AG09319 (cell line): ENCODE measurements at places on chromosomes 3 and 15.

- DNase-seq, result no peak
Measured at GRCh38 chr3:118900737-118901525, 133.7 kb downstream of the IGSF11 start.

DNA sequence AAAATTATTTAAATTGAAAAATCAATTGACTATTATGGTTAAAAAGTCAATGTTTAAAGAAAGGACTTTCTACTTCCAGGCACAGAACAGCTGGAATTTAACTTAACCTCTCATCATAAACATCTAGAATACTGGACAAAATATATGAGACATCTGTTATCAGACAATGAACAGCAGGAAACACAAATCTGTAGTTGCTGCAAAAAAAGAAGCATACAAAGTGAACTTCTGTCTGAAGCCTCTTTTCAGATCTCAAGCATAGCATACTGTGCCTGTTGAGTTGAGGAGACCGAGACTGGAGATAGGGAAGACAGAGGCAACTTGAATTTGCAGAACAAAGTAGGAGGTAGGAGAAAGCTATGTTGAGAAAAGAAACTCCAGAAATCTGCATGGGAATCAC lies 140.0 kb upstream of the CBLB start:
- DNase-seq, result no peak

GRCh38 chr15:61049934-61050333 lies 179.2 kb downstream of the RORA start:
- no peak for DNase-seq

- DNase-seq, result no peak
Measured at GRCh38 chr3:127006781-127007436, 24.0 kb downstream of the PLXNA1 start.

DNA sequence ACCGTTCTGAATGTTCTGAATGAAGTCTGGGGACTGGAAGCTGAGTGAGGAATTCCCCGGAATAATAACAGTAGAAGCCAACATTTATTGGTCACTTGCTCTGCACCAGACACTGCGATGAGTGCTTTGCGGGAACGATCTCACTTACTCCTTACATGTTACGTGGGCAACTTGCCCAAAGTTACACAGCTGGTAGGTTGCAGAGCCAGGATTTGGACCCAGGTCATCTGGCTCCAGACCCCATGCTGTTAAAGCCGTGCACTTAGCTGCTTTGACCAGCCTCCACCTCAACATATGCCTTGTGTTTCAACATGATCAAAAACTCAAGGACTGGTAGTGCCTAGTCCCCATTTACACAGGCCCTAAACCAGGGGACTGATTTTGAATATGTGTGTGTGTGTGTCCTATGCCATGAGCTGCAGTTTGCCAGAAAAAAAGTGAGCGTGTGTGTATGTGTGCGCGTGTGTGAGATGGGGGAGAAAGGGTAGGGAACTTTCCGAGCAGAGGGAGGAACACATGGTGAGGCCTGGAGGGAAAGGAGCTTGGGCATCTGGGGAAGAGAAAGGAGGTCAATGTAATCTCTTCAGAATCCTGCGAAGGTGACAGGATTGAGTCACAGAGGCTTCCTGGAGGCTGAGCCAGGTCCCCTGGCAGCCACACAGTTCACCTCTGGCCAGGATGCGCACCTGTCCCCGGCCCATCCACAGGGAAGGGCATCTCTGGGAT lies 28.9 kb downstream of the LINGO1 start:
- no peak for DNase-seq

DNA sequence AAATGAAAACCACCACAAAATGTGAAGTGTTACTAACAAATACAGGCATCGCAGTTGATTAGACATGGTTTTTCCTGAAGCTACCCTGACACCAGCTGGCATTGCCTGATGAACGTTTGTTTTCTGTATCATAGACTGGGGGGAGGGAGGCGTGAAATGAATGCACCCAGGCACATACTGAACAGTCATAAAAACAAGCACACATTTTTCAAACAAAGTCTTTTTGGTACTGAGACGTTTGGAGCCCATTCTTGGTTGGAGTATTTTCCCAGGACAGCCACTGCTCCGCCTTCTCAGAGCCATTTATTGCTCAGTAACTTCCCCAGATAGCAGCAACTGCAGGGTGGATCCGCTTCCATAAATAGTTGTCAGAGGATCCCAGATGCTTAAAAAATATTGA lies 52.4 kb downstream of the KLF13 start:
- DNase-seq, result no peak

GRCh38 chr3:170128977-170129431 lies 52.5 kb downstream of the PHC3 start:
- no peak for DNase-seq

DNA sequence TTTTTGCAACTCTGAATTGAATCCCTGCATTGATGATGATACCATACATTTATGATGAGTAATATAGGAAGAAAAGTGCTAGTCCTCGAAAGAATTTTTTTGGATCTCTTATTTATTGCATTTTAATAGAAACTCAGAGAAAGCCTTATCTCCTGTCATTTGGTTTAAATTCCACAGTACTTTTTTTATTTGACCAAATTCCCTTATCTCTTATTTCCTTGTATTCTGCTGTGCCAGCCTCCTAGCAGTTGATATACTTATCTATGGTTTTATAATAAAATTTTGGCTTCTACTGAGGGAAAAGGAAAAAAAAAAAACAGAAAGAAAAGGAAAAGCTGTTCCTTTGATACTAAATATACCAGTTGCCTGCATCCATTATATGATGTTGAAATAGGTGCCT lies 535.1 kb upstream of the NR2F2 start:
- DNase-seq, result no peak

DNA sequence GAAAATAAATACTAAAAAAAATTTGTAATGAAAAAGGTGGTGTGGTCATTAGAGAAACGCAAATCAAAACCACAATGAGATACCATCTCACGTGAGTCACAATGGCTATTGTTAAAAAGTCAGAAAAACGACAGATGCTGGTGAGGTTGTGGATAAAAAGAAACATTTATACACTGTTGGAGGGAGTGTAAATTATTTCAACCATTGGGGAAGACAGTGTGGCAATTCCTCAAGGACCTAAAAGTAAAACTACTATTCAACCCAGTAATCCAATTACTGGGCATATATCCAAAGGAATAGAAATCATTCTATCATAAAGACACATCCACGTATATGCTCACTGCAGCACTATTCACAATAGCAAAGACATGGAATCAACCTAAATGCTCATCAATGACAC lies 120.3 kb downstream of the MYO9A start:
- no peak for DNase-seq

DNA sequence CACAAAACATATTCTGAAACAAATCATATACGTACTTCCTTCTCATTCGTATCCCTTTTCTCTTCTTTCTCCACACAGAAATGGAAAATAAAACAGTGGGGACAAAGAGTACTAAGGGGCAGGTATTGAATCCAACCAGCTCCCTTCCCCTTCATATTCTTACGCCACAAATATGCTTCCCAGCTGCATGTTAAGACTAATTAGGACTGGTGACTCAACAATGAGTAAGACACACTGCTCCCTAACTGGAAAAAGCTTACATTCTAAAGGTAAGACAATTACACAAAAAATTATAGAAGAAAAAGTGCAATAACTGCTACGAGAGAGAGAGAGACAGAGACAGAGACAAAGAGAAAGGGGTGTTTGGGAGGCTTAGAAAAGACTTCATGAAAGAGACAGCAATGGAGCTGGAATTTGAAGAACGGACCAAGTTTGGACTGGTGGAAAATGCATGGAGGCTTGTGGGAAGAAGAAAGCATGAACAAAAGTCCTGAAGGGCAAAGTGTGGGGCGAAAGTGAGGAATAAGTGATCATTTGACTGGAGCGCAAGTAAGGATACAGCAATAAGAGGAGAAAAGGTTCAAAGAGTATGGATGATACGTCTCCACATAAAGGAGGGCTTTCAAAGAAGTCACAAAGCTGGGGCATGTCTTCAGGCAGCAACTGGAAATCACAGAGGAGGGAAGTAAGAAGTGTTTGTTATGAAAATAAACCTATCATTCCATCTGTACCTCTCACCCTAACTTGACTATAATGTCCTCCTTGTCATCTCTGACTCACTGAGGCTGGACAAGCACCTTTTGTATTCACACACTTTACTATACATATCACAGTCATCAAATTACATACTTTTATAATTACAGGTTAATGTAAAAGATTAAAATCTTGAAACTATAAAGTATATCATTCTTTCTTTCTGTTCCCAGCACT lies 49.2 kb downstream of the RYK start:
- DNase-seq, result peak; percentile 42

GRCh38 chr15:43292375-43293078 lies 25.8 kb upstream of the TGM5 start:
- DNase-seq, result no peak

- DNase-seq, result no peak
Measured at GRCh38 chr3:4986175-4986781, 7.0 kb downstream of the BHLHE40 start.

- no peak for DNase-seq
Measured at GRCh38 chr3:142876417-142876816, 12.5 kb downstream of the PCOLCE2 start.

DNA sequence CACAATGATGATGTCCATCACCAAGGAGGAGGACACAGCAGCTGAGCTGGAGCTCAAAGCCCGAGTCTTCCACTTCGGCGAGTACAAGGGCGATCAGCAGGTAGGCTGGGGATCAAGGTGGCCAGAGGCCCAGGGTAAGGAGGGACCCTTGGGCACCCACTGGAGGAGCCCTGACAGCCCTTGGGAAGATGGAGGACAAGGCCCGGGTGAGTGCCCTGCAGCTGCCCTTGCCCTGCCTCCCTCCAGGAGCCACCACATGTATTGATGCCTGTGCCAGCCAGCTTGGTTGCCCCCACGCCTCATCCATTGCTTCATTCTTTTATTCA lies 38.4 kb downstream of the CFAP100 start:
- no peak for DNase-seq

GRCh38 chr3:71285086-71285485 lies 298.4 kb downstream of the FOXP1 start:
- DNase-seq, result no peak

- peak; percentile 73 for DNase-seq
Measured at GRCh38 chr3:16148783-16149182, 25.7 kb upstream of the GALNT15 start.

DNA sequence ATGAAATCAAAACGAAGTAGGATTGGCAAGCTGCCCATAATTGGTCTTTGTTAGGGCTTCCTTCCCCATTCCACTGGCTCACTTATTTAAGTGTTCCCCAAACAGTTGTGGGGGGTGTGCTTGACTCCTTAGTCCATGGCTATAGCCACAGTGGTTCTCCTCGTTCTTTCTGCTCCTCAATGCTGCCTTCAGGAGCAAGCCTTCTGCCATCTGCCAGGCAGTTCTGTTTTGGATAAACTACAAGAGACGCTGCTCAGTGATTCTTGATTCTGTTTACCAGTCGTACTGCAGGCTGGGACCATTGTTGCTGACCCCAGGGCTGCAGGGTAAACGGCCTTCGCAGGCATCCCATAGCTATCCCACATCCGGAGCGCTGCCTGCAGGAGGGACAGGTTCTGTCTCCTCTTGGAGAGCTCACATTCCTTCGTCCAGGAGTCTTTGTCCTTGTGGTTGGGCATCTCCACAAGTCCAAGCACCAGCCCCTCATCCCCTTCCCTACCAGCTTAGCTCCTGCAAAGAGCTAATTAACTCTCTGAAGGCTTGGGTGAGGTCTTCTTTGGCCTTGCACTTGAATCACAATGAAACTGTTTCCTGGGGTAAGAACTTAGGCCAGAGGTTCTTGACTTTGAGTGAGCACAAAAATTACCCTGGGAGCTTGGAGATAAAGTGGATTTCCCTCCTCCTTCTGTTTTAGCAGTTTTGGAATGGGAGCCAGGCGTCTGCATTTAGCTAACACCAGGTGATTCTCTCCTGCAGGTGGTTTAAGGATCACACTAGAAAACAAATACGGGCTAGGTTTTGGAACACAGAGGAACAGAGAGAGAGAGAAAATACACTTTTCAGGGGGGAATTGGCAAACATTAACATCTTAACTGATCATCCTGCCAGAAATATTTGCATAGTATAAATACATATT lies 114.9 kb downstream of the SV2B start:
- DNase-seq, result no peak

DNA sequence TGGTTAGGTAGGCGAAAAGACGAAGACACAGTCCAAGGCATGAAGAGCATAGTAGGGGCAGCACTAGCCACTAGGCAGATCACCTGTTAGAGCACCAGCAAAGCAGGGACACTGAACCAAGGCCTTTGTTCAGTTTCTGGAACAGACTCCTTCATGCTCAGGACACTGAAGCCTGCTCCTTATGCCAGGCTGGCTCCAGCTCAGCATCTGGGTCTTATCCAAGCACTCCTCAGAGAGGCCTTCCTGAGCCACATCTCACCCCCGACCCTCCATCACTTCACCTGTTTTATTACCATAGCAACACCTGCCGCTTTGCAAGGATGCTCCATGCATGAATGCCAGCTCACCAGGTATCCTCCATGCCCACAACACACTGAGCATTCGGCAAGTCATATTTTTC lies 206.3 kb upstream of the CHRNA7 start:
- DNase-seq, result no peak

GRCh38 chr3:58116985-58117384 lies 93.8 kb downstream of the DNASE1L3 start:
- DNase-seq, result no peak

DNA sequence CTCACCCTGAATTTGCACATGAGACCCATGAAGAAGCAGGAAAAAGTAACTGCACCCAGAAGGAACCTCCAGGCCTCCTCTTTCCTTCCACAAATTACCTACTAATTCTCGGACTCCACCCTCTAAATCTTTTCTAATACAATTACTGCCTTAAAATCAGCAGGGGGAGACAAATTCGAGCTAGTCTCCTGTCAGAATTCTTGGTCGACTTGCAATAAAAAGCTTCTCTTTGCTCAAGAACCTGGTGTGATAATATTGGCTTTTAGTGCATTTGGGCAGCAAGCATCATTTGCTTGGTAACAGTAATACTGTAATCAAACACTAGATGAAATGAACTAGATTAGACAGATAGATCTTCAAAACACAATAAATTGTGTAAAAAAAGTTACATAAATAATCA lies 281.9 kb downstream of the RAP2B start:
- DNase-seq, result no peak

GRCh38 chr3:121592856-121593702 lies at the start of gene FBXO40:
FBXO40 (plus strand) TSS chr3:121593379; CDS start chr3:121620576, 27,197 bp downstream.
- no peak for DNase-seq

DNA sequence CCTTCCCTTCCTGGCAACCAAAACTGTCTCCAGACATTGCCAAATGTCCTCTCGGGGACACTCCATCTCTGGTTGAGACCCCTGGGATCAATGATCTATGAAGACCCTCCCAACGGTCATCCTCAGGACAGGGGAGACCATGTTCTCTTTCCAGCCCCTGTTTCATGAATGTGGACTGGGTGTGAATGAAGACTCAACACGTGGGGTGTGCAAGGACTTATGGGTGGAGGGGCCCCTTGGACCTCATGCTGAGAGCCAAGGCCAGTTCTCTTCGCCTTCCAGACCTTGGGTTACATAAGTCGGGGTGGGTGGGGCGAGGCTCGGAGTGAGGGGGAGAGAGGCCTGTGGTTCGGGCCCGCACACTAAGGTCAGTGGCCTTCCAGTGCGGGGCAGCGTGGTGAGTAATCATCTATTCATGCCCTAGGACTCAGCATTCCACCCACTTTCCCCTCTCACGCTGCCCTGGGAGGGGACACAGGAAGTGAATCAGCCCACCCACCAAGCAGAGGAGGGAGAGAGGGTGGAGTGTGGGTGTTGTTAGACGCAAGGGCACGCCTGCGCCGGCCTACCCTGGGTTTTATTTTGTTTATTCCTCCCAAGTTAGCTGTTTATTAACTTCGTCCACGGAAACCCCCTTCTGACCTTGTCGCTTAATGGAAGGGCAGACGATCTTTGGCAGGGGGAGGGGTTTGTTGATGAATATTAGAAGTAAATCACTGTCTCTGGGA lies 6.7 kb downstream of the PAQR5 start:
- peak; percentile 52 for DNase-seq
